ENCODE measurements at places on chromosomes 3 and 15.

DNA sequence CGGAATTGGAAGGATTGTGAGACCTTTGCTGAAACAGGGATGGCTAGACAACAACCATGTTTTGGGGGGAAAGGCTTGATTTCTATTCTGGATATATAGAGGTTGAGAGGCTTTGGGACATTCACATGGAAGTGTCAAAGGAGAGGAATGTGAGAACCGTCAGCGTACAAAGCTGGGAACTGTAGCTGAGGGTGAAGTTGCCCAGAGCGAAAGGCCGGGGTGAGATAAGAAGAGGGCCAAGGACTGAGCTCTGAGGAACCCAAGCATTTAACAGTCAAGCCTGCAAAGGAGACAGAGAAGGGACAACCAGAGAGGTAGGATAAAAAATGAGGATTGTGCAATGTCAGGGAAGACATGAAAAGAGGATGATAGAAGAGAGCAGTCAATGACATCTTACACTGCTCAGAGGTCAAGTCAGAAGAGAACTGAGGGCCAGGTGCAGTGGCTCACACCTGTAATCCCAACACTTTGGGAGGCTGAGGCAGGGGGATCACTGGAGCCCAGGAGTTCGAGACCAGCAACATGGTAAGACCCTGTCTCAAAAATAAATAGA, 41.5 kb upstream of the RAF1 start:
- no peak for DNase-seq

DNA sequence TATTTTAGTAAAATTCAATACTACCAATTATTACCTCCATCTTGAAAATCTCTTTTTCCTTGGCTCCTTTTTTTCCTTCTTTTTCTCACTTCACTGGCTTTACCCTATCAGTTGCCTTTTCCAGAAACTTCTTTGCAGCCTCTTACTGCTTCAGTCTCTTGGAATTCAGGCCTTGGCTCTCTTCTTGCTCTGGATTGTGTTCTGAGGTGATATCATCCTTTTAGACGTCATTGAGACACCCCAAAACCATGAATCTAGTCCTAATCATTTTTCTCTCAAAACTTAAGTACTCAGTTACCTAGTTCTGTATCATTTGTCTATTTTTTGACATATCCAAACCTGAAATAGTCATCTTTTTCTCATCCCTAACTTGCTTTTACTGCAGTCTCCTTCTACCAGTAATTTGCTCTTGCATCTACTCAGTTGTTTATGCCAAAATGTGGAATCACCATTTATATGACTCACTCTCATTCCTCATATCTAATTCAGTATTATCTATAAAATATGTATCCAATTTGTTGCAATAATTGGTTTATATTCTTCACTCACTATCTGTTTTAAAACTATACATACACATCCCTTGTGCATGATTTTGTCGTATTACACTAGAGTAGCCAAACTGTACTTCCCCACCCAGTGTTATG, 703.2 kb upstream of the CCDC54 start:
- DNase-seq = no peak

GRCh38 chr3:174409086-174409743, 449.9 kb upstream of the NAALADL2 start:
- no peak for DNase-seq

GRCh38 chr15:71386448-71387236, 271.4 kb downstream of the THSD4 start:
- no peak for DNase-seq

- no peak for DNase-seq
These were observed 234.2 kb downstream of the WNT5A start for GRCh38 chr3:55252921-55253320.

GRCh38 chr3:33993631-33994030, 195.2 kb downstream of the PDCD6IP start:
- DNase-seq = no peak

DNA sequence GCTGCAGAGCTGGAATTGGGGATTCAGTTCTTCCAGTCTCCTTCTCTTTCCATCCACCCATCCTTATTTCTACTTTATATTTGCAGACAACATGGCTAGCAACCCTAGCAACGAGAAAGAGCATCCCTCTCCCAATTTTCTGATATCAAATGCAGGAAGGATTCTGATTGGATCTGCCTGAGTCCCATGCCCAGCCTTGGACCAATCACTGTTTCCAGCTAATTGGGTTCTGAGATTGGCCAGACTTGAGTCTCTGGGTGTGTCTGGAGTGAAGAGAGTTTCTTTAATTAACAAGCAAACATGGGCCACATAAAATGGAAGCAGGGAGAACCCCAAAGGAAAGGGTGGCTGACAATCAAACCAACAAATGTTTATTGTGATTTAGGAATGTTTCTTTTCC, 60.6 kb downstream of the TMEM39A start:
- DNase-seq = no peak

DNA sequence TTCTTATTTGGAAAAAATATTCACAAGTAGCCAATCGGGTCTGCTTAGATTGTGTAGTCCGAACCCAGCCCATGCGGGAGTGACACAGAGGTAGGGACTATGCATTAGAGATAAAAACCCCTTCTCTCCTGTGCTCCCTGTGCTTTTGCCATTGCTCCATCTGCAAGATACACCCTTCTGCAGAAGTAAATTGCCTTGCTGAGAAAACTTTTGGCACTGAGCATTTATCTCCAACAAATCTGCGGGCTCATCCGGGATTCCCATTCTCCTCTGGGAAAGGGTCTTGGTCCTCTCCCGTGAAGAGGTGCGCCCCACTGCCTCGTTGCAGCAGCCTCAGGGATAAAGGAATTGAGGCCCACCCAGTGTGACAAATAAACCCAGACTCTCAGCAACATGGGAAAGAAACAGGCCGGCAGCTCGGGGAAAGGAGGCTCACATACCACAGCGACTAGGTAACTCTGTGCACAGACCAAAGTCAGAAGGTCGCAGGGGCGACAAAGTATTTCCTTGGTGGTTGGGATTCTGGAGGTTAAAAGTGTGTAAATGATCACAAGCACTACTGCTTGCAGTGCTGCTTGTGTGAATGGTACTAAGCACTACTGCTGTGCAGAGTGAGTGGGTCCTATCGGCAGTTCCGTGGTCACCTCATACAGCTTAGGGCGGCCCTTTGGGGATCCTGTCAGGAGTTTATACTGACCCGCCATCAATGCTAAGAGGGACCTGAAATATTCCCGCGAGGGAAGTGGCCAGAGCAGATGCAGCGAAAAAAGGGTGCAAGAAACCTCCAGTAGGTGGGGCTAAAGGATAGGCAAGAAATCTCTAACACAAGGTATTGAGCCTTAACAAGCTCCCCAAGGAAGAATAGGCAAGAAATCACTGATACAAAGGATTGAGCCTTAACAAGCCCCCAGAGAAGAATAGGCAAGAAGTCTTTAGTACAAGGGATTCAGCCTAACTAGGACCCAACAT, 54.3 kb downstream of the GSK3B start:
- DNase-seq = peak; percentile 75

DNA sequence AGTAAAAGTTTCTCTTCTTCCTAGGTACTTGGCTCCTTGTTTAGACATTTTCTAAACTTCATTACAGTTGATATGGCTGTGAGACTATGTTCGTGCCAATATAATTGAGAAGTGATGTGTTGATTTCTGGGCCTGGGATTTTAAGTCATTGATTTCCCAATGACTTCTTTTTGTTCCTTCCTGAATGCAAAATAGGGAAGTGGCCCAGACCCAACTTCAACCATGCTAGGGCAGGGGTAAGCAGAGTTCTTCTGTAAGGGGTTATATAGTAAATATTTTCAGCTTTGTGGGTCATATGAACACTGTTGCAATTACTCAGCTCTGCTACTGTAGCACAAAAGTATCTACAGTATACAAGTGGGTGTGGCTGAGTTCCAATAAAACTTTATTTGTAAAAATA, 320.1 kb upstream of the WNT5A start:
- no peak for DNase-seq

DNA sequence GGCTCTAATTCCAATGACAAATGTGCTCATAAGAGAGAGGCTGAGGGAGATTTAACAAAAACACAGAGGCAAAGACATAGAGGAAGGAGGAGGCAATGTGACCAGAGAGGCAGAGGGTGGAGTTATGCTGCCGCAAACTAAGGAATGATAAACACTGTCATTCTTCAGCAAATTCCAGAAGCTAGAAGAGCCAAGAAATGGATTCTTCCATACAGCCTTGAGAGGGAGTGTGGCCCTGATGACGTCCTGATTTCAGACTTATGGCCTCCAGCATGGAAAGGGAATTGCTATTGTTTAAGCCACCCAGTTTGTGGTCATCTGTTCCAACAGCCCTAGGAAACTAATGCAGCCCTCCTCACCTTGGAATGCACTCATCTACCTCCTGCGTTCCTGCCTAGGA, 30.5 kb downstream of the CD47 start:
- DNase-seq = no peak

Data from Kasumi-1 (cell line).